ENCODE measurements at places on chromosomes 11 and 22.

DNA sequence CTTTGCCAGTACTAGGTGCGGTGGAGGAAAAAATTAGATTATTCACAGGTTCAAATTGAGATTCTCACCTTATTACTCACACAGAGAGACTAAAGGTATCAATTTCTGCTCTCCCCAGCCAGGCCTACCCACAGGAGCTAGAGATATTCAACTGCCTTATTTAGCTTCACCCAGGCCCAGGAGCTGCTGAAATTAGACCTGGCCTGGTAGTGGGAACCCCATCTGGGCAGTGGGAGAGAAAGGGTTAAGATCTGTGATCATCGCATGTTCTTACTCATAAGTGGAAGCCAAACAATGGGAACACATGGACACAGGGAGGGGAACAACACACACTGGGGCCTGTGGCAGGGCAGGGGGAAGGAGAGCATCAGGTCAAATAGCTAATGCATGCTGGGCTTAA, 20.9 kb upstream of the MICAL2 start:
- no peak for DNase-seq

GRCh38 chr11:121154486-121155314, 53.7 kb downstream of the TECTA start:
- no peak for DNase-seq

DNA sequence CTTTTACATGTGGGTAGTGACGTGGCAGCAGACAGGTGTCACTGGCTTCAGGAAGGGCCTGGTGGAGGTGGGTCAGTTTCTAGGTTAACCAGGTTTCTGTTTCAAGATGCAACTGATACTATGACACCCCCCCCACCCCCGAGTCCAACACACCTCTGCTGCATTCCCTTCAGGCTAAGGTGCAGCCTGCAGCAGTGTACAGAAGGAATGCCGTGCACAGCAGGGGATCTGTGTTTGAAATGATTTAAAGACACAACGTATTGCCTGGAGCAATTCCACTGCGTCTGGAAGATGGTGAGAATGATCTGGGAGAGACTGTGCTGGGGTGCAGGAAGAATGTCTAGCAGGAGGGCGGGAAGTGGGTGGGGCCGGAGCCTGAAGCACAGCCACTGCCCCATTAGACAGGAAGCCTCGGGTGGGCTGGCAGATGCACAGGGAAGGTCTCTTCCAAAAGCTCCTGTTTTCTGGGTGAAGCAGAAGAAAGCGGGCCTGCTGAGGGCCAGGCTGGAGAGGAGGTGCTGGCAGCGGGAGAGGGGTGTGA, 11.9 kb upstream of the TESMIN start:
- no peak for DNase-seq

DNA sequence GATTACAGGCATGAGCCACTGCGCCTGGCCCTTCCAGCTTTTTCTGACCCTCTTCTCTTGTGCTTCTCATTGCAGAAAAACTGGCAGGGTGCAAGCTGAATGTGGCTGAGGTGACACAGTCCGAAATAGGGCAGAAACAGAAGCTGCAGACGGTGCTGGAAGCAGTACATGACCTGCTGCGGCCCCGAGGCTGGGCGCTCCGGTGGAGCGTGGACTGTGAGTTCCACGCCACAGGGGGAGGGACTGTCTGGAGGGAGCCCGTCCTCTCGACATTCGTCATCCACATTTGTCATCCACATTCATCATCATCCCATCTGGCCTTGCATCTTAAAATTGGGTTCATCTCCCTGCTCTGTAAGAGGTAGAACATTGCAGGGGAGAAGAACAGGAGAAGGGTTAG, 49.3 kb upstream of the PARVG start:
- no peak for DNase-seq

- no peak for DNase-seq
Observed at GRCh38 chr22:32407312-32407711, 4.7 kb downstream of the RTCB start.
